ENCODE measurements at places on chromosomes 2 and 18.

DNA sequence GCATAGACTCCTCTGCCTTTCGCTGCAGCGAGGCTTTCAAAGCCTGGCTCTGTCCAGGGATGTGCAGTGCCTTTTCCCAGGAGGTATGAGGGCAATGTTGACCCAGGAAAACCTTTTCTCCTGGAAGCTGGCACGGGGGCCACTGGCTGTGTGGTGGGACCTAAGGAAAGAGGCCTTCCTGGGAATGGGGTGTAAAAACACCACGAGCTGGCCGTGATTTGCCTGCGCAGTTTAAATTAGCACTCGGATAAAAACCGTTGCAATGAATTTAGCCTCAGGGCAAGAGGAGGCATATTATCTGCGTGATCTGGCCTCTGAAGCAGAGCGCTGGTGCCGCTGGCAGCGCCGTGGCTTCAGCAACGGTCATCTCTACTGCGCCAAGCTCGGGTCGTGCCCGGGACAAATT, 3.0 kb downstream of the OSR1 start:
- DNase-seq: no peak

- no peak for DNase-seq
These were observed 5.2 kb upstream of the EN1 start for GRCh38 chr2:118852605-118853128.

DNA sequence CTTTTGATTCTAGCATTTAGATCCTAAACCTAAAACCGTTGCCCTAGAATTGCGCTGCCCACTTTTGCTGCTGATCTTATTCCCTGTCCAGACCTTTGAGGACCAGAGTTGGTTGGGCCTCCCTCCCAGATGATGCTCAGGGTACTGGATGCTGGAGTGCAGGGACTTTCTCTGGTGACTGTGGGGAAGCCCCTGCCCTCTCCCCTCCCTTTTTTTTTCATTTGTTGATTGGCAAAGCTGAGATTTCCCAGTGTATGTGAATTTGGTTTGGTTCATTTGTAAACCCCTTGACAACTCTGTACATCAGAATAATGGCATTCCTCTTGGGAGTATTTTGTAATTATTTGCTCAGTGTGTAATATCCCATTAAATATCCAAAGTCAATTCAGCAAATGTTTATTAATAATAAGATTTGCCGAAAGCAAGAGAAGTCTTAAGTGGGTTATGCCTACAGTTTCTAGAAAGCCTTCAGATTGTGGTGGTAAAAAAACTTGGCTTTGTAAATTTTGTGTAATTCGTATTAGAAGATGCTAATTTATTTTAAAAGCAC, 28.3 kb downstream of the RAB31 start:
- no peak for DNase-seq

DNA sequence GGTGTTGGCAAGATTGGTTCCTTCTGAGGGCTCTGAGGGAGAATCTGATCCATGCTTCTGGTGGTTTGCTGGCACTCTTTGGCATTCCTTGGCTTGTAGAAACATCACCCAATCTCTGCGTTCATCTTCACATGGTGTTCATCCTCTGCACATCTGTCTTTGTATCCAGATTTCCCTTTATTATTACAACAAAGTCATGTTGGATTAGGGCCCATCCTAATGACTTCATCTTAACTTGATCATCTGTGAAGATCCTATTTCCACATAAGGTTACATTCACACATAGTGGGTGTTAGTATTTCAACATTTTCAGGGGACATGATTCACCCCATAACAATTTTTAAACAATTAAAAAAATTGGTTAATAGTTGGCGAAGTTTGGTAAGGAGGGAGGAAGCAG, 177.4 kb upstream of the CWC22 start:
- DNase-seq: no peak

DNA sequence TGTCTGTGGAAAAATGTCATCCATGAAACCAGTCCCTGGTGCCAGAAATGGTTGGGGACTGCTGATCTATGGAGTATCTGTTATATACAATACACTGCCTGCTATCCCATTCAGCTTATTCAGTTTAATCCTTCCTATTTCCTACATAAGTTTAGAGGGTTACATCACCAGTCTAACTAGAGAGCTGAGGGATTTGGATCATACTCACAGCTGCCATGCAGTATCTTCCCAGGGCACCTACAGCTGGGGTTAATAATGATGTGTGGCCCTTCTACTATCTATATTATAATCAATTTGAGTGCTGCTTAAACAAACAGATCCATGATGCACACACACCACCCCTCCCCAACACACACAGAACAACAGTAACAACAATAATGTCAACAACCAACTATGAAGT, 524.0 kb downstream of the LRRTM4 start:
- no peak for DNase-seq

DNA sequence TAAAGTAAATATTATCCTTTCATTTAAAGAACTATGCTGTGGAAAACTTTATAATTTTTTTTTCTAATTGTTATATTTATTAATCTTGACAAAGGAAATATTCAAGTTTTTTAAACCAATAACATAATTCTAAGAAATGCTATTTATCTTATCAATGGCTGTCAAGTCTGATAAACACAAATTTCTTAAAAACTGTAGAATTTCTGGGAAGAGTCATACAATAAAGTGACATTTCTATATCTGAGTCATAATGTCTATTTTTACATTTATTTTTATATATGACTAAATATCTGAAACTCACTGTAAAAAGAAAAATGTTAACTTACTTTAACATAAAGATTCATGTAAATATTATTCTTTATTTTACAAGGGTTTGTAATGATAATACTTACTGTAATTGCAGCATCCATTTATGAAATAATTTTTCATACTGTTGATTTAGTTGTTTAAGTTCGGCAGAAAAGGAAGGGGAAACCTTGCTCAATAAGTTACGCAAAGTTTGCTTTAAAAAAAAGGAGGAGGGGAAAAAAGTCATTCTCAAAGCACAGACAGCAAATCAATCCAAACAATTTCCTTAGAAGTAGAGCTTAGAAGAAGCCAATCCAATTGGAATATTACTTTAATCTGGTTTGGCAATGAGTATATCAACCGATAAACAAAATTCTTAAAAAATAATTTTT, 32.4 kb downstream of the ORC2 start:
- DNase-seq: no peak

GRCh38 chr2:45781464-45781811, 130.0 kb downstream of the PRKCE start:
- DNase-seq: no peak

DNA sequence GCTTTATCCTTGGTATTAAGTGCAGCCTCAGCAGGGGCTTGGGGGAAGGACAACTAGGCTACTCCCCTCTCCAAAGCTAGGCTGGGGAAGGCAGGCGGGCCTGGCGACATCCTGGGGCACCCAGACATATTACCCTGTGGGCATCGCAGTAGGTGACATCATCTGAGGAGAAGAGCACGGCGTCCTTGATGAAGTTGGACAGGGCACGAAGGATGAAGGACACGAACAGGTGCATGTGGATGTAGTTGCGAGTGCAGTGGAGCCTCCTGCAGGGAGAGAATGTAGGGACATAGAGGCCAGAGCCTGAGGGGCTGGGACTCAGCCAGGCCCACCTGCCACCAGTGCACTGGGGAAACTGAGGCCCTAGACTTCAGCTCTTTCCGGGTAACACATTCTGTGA, 32.3 kb downstream of the TMEM37 start:
- no peak for DNase-seq

DNA sequence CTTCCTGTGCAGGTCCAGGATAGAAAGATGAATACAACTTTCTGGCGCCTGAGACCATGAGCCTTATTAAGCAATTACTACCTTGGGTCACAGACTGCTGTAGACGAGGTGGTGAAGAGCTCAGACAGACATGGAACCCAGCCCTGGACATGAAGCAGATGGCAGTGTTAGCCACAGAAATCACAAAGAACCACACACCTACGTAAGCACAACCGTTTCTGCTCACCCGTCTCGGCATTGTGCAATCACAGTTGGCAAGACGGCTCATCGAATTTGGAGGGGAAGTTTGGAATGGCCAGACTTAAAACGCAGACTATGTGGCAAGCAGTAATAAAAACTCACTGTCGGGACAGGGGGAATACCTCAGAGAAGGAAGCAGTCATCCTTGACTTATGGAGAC, 24.3 kb upstream of the ASPRV1 start:
- no peak for DNase-seq

DNA sequence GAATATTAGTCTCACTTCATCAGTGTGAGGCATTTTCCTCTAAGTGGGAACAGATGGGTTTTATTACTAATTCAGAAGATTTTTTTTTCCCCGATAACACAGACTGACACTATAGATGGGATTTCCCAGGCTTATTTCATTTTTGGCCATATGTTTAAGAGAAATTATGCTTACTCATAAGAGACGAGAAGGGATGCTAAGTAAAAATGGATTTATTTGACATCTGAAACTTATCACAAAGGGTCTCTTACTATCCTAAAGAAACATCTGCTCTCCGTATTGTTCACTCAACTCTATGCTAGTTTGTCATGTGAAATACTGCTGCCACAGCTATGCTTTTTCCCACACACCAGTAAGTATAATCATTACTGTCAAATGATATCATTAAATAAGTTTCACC, 1476.3 kb downstream of the LRP1B start:
- DNase-seq: no peak

GRCh38 chr2:18445433-18446320, 114.8 kb downstream of the RDH14 start:
- DNase-seq: no peak

GRCh38 chr2:112048887-112049286, 6.2 kb upstream of the TMEM87B start:
- DNase-seq: peak; percentile 4

- no peak for DNase-seq
These were observed 78.9 kb upstream of the OTOS start for GRCh38 chr2:240219208-240219890.

Measured in effector memory CD4-positive, alpha-beta T cell (primary cell).